ENCODE measurements at places on chromosomes 6 and 20.

DNA sequence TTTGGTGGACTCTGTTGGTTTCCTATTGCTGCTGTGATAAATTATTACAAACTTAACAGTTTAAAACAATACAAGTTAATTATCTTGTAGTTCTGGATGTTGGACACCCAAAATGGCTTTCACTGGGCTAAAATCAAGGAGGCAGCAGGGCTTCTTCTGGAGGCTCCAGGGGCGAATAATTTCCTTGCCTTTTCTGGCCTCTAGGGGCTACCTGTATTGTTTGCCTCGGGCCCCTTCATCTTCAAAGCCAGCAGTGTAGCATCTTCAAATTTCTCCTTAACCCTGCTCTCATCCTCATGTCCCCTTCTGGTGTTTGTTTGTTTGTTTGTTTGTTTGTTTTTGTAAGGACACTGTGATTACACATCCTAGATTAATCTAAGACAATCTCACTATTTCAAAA is 60.5 kb upstream of the ANKEF1 start:
- no peak for DNase-seq

DNA sequence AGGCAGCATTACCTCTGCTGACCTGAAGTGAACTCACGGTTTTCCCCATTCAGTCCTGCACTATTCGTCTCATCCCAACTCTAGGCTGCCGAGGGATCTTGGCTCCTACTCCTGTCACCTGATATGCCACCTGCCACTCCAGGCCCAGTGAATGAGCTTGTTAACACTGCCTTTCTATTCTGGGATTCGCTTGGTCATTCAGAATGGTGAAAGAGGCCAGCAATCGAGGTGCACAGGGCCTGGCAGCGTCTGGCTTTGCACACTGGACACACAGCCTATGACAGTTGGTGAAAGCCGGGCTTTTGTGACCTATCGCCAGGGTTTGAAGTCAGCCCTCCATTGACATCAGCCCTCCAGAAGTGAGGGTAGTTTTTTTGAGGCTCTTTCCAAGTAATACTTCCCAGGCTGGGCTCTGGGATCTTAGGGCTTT is 59.3 kb upstream of the MYL9 start:
- DNase-seq: no peak

DNA sequence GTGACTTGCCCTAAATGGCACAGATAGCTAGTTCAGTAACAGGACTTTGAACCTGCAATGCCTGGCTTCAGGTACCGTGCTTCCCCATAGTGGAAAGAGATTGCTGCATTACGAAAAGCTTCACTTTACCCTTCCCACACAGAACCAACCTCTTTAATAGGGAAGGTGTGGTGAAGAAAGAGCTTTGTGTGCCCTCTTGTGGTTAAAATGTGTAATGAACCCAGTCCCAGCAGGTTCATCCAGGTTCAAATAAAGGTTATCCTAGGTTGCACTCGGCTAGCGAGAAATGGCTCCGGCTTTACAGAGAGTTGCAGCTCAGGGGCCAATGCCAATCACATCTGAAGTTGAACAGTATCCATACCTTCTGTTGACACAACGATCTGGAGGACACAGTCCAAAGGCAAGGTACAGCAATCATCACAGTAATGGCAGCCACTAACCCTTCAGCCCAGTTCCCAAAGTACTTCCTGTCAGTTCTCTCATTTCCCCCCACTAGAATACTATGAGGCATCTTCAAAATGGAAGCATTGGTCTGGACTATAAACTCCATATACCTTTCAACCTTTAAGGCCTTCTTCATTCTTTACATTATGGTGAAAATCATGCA is 3.0 kb downstream of the DEFB115 start:
- DNase-seq: no peak

DNA sequence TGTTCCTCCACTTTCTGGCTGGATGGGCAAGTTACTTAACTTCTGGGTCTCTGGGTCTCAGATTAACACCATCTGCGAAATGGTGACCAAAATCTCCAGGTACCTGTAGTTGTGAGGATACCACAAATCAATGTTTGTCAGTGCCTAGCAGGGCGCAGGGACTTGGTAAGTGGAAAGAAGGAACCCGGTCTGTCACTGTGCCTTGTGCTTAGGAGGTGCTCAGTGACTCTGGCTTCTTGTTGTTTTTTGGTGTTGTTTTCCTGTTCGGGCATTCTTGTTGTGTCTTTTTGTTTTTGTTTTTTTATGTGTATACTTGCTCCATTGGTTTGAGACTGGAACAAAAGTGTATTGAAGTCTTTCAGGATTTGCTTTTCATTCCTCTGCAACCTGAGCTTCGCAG is 17.8 kb downstream of the TM9SF4 start:
- DNase-seq: no peak

GRCh38 chr20:10179574-10180298 is 38.9 kb upstream of the SNAP25 start:
- DNase-seq: no peak

DNA sequence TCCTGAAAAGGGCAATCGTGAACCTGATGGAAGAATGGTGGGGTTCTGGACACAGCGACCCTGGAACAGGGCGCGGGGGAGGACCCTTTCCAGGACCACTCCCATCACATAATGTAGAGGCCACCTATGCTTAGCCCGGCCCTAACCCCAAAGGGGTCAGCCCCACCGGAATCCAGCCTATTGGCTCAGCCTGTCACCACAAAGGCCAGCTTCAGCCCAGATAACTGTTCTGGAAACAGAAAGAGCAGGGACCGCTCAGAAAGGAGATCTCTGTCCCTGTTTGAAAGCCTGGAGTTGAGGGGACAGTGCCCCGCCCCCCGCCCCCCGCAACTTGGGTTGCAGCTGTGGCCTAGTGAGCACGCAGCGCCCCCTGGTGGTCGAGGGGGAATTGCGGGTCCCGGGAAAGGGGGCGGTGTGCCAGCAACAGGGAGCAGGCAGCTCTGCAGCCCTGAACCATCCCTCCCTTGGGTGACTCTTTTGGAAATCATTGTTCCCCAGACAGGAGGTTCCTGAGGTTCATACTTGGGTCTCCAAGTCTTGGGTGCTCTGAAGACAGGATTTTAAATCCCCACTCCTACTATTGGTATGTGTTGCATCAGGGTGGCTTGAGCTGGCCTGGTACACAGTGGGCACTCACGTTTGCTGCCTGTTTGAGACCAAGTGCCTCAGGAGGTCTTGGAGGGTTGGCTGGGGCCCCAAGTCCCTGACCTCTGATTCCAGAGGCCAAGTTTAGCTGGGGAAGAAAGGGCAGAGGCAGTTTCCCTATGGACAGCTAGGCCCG is 1.5 kb downstream of the SIGLEC1 start:
- no peak for DNase-seq

GRCh38 chr6:88813045-88813444 is 150.4 kb downstream of the RNGTT start:
- no peak for DNase-seq

DNA sequence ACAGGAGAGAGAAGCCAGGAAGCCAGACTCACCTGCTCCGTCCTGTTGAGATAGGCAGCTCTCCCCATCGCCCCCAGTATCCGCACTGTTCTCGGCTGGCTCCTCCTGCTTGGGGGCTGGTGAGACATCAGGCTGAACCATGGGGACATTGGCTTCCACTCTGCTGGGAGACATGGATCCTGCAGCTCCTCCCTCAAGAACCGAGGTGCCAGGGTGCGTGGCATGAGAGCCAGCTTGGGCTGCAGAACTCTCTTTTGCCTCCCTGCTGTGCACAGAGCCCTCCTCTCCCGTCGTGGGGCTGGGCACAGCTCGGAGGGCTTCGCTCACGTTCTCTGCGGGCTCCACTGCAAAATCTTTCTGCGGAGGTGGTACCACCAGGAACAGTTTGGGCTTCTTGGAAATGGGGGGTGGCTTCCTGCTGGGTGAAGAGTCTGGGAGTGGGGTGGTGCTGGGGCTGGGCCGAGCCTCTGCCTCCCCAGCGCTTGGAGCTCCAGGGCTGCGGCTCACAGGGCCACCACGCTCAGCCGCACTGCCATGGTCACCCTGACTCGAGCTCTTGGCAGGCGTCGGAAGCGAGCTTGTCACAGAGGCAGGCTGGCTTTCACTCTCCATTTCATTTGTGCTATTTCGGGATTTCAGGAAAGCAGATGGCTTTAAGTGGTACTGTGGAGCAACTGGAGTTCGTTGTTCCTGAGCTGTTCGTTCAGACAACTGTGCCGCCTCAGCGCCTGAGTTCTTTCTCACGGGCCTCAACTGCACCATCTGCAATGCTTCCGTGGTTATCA is 26.5 kb downstream of the HEBP2 start:
- DNase-seq: no peak

GRCh38 chr6:103036846-103037245 is 1643.3 kb downstream of the GRIK2 start:
- no peak for DNase-seq

DNA sequence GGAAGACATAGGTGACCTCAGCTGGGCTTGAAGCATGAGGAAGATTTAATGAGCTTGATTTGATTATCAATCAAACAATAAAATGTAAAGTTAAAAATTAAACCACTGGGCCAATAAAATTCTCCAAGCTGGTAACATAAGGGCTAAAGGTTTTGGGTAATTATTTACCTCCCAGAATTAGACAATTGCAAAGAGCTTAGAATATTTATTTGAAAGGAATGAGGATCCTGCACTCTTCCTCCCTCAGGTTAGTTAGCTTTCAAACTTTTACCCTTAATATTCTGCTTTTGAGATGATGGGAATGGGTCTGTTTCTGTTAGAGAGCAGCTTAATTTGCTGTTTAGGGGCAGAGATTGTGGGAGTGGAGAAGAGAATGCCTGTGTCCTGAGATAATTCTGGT is at the start of gene SLC17A4:
TSS of gene SLC17A4 (plus strand) at position 208 of the 400 bp plus-strand sequence. CDS start 7,221 bp downstream, outside the sequence.
- no peak for DNase-seq

DNA sequence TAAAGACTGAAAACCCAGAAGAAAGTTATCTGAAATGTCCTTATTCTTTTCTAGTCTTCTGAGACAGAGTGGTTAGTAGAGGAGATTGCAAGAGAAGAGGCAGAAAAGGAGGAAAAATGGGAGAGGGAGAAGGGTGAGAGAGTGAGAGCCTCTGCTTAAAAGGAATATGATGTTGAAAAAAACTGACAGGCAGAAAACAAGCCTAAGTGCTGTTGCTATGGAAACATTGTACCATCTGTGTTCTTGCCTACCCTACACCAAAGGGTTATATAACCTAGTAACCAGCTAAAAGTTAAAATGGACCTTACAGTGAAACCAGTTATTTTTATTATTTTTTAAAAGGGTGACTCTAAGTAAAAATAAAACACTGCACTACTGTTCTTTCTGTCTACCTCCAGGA is 28.3 kb upstream of the SH3BGRL2 start:
- no peak for DNase-seq

- no peak for DNase-seq
Observed at GRCh38 chr6:136104556-136104955, 145.6 kb downstream of the MTFR2 start.

- no peak for DNase-seq
Observed at GRCh38 chr20:41268917-41269652, 48.4 kb downstream of the ZHX3 start.

DNA sequence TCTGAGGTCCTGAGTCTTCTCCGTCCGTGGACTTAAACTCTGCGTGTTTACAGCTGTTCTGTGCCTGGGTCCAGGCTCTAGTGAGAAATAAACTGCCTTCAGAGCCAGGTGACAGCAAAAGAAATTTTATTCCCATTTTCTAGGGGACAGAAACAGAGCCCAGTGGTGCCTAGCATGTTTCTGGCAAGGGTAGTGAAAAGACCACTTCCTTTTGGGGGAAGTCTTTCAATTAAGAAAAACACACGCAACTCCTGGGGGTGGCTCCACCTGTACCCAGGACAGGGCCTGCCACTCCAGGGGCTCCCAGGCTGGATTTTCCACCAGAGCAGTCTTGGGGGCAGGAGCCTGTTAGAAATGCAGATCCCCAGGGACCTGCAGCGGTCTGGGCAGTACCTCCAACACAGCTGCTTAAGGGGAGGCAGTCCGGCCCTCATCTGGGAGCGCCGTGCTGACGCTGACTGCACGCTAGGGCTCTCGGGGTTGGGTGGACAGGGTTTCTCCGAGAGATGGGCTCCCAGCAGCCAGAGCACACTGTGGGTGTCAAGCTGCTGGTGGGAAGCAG is 23.0 kb upstream of the AVP start:
- DNase-seq: no peak

GRCh38 chr6:70668499-70668812 is 773 bp downstream of the SMAP1 start:
- DNase-seq: no peak

- DNase-seq: no peak
Observed at GRCh38 chr6:110645685-110646418, 169.4 kb downstream of the CDK19 start.

- no peak for DNase-seq
Observed at GRCh38 chr6:82088978-82089771, 158.4 kb downstream of the IBTK start.

GRCh38 chr20:33999025-33999649 is 5.4 kb downstream of the RALY start:
- no peak for DNase-seq

GRCh38 chr6:74100719-74101287 is 404.8 kb downstream of the CD109 start:
- DNase-seq: no peak

DNA sequence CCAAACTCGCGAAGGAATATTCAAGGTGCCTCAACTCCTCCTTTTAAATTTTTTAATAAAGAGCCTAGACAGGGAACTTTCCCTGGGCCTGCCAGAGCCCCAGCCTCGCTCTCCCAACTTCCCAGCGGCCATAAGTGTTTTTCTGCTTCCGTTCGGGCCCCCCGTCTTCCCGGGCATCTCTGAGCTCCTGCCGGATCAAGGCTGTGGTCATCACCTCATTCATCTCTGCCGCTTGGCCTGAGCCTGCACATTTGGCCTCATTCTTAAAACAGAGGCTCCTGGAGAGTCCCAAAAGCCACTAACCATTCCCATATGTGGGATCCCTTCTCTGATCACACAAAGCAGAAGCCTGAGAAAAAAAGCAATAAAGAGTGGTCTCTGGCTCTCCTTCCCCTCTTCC is 969.1 kb upstream of the DEFB115 start:
- DNase-seq: no peak

DNA sequence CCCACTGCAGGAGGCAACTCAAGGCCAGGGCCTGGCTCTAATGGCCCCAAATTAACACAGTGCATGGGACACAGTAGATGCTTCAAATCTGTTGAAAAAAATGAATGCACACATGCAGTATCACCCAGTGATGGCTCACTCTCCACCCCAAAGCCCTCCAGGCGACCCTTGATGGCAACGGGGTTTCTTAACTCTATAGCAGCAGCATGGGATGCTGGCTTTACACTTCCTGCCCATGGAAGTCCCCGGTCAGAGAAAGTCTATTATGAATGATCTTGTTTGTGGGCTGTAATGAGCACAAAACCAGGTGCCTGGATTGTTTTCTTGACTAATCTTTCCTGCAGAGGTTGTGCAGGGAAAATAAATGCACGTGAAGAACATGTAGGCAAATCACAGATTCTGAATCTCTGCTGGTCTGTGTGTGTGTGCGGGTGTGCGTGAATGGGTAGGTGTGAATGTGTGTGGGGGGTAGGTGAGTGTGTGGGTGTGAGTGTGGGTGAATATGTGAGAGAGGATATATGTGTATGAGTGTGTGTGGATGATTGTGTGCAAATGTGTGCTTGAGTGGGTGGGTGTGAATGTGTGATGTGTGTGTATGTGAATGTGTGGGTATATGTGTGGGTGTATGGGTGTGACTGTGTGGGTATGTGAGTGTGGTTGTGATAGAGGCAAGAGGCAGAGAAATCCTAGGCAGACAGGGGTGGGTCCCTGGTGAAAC is 60.1 kb upstream of the MLN start:
- no peak for DNase-seq

Measured in SJSA1 (cell line).